EL (cell line): ENCODE measurements at places on chromosomes 3 and 15.
A peak's percentile ranks its signal among the peaks of the same experiment; 100 is the strongest.

- DNase-seq: no peak
Observed at GRCh38 chr3:195438371-195438770, 4.4 kb downstream of the ACAP2 start.

DNA sequence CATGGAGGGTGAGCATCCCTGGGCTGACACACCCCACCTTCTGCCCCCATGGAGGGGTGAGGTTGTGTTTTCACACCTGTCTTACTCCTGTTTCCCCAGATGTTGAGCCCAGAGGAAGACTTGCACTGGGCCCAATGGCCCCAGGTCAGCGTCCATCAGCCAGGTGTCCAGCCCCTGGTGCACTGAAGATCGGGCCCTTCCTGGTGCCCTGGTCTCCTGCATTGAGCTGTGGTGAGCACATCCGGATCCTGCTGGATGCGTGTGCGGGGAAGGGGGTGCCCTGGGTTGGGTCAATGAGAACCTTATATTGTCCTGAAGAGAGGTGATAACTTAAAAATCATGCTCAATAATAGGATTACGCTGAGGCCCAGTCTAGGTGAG, 227.3 kb downstream of the SNRPN start:
- no peak for DNase-seq

DNA sequence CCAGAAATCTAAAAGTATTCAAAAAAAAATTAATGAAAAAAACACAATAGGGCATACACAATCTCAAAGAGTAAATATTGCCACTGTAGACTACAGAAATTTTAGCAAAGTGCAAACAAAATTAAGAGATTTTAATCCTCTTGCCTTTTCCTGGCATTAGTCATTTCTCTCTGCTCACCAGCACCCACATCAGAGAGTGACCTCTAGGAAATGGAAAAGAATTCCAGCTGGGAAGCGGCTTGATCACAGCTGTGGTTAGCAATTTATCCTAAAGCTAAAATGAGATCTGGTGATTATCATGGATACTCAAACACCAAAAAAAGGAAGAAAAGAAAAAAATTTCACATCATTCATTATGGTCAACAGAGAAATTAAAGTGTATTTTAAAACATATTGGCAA, 7.5 kb downstream of the CSNK1G1 start:
- DNase-seq: peak; percentile 63

DNA sequence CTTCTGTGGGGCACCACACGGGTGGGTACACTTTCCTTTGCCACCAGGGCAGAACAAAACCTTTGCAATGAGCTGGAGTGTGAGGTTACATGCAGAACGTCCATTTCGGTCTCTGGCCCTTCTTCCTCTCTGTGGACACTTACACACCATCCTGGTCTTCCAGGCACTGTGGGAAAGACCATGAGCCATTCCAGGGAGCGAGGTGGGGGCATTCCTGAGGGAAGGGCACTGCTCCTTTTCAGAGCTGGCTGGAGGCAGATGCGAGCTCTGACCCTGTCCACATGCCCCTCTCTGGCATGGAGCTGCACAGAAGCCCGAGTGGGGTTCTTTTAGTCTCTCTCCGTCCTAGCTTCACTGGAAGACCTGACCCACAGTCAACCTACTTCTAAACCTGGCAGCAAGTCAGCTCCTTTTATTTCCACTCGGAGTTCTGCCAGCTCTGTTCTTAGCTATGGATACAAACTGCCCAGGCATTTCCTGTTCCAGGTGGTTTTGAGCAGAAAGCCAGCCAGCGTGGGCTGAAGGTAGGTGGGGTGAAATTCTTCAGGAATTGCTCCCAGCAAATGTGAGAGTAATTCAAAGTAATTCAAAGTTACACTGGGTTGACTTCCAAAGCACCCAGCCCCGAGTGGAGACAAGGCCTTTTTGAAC, 281.4 kb downstream of the ADAMTS17 start:
- no peak for DNase-seq

- no peak for DNase-seq
Observed at GRCh38 chr3:102098130-102098885, 249.0 kb downstream of the NFKBIZ start.

DNA sequence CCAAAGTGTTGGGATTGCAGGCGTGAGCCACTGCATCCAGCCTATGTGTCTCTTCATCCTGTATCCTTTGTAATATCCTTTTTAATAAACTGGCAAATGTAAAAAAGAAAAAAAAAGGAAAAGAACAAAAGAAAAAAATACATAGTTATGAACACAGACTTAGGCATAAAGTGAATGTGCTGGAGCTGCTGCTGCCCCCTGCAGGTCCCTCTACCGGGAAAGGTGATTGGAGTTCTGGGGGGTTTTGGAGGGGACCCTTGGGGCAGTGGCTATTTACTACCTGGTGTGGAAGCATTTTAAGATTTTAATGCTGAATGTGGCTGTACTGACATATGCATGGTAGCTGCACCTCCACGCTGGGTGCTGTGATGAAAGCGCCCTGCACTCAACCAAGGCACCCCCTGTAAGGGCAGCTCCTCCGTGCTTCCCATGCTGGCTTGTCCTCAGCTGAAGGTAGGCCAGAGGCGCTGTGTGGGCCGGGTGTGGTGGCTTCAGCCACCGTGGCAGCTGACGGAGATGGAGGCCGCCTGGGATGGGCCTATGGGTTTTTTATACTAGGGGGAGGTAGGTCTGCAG, 49.9 kb downstream of the RPLP1 start:
- no peak for DNase-seq

DNA sequence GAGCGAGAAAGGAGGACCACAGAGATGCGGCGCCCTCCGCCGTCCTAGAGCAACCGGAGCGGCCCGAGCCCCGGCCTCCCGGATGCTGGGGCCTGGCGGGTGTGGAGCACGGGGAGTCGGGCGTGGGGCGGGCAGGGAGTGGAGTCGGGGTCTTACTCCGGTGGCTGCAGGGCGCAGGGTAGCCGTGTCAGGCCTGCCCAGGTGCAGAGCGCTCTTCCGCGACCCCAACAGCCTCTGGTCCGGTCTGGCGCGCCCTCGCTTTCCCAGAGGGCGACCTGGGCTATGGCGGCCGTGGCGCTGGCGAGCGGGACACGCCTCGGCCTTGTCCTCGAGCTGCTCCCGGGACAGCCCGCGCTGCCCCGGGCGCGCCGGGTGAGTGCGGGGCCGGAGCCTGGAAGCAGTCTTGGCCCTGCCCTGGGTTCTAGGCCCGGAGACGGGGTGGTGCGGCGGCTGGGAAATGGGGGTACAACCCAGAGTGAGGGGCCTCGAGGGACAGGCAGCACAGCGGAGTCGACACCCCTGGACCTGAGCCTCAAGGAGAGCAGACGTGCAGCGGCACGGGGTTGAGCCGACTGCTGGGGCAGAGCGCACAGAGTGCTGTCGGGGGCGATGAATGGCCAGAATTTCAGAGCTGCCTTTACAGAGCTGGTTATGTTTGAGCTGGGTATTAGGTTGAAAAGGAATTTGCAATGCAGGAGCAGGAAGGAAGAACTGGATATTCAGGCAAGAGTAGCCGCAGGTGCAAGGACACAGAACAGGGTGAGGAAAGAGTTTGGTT, at the start of gene ZNF662:
Gene ZNF662, plus strand, starts transcription at position 73 of the 778 bp plus-strand sequence. CDS start 1,973 bp downstream, outside the sequence.
- peak; percentile 19 for DNase-seq

DNA sequence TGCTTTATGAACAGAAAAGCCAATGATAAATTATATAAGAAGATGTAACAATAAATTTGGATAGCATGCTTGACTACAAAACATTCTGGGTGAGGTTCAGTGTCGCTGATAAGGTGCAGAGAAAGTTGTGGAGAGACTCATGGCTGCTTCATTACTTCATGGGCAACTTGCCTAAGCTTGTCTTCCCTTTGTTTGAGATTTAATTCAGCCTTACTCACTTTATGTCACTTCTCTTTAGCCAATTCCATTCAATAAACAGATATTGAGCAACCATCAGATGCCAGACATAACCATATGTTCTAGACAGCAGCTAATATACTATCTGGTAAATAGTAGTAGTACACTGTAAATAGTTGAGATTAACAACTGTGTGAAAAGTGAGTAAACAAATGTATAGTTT, 401.5 kb upstream of the FRG2C start:
- no peak for DNase-seq

DNA sequence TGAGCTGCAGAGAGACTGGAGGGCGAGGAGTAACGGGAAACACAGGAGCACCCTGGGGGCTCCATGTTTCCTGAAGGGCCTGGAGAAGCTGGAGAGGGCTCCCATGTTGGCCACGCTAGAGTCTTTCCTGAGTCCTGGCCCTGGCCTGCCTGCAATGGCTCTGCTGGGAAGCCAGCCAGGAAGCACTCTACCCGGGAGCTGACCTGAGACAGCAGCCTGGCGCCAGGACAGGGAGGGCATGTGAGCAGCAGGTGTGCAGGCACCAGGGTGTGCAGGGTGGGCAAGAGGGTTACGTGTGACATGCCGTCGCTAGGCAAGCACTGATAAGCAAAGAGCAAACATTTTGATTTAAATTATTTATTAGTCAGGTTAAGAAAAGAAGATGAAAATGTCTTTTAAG, 301.4 kb downstream of the OCA2 start:
- DNase-seq: no peak

DNA sequence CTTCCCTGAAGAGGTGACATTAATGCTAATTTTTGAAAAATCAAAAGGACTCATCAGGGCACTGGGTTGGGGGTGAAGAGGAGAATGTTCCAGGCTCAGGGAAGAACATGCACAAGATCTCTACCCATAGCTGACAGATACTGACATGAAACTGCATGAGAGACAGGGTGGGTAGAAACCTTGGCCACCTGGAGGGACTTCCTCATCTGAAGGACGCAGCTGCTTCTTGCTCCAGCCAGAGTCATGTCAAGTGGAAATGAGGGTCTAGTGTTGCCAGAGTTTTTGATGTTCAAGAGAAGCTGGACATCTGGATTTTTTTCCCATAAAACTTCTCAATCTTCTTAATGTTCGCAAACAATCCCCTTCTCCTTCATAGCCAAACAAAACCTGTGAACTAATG, 29.7 kb downstream of the AMOTL2 start:
- DNase-seq: no peak
